ENCODE measurements at places on chromosomes 12 and 14. TPM values are rescaled to one million over a fixed set of nuclear protein-coding genes. Genes with fewer than 3 reads are reported as not detected.

The NUDT4 gene
- polyA plus RNA-seq: 136 TPM

The KRT71 gene
- polyA plus RNA-seq: not detected

The KITLG gene
- polyA plus RNA-seq: 36.7 TPM

The DCN gene
- 520 TPM for polyA plus RNA-seq

The INHBE gene
- 0.44 TPM for polyA plus RNA-seq

The EML1 gene
- 38.0 TPM for polyA plus RNA-seq

The GUCY2C gene
- polyA plus RNA-seq: 0.60 TPM

The PLBD2 gene
- polyA plus RNA-seq: 19.5 TPM

The CD69 gene
- 2.2 TPM for polyA plus RNA-seq

Measured in right renal cortex interstitium (tissue), 3 donors.